ENCODE measurements at places on chromosomes 12 and 14.

DNA sequence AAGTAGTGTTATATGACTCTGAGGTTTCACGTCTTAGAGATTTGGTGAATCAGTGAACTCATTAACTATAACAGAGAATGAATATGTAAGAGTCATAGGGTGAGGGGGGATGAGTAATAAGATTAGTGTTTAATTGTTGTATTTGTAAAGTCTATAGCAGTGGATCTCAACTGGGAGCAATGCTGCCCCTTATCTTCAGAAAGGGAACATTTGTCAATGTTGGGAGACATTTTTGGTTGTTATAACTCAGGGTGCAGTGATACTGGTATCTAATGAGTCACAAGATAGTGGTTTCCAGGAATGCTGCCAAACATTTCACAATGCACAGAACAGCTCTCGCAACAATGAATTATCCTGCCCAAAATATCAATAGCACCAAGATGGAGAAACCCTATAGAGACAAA is 1193.7 kb downstream of the GALC start:
- no peak for DNase-seq

DNA sequence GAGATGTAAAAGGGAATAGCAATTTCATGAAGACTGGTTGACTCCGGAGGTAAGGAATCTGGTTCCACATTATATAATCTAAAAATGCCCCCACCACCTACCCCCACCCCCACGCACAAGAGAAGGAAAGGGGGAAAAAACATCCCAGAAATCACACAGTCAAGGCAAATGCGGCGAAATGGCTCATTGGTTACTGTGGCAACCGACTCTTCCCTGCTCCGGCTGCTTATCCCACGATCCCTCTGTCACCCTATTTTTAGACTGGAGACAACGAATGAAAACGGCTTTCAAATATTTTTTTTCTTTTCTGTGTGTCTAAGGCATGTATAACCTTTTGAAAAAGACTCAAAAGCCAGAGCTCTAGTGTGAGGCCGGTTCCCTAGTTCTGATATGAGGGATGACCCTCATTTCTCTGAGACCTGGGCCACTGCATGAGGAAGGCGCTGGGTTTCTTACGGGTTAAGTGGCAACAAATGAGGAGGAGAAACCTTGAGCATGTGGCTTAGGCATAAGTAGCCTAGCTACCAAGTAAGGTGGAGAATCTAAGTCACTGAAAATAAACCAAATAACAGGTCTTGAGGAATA is 148.3 kb upstream of the GRIN2B start:
- no peak for DNase-seq

DNA sequence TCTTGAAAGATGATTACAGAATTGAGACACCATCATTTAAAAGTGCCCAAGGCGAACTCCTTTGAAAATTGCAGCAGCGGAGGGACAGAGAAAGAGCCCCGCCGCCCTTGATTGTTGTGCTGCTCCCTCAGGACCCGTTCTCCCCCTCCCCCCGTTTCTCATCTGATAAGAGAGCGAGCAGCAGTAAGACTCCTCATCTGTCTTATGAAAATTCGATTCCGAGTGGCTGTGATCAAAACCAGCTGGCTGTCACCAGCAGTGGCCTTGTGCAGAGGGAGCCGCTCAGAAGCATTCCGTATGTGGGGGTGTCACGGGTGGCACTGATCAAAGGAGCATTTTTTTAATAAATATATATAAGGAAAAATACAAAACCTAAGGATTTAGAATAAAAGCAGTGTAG is 78.0 kb upstream of the GPATCH2L start:
- DNase-seq, result no peak

DNA sequence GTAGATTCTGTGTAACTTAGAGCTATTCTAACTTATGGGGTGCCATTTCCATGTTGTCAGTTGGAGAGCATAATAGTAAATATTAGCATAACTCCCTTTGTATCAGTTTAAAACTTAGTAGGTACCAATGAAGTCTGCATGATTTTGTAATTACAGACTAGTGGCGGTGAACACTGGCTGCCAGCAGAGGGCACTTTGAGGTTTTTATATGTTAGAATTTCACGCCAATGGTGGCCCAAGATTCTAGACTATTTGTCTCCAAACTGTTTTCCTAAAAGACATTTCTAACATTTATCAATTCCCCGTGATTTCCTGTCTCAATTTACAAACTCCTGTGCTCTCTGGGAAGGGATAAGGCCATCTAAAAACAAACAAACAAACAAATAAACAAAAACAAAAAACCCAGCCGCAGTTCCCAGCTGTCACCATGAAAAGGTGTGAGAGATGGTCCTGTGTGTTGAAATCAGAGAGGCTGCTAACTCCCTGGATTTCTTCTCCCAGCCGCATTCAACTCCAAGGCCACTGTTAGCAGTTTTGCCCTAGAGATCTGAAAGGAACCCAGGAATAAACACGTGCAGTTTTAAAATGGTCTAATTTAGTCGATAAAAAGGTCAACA is 57.6 kb downstream of the BRMS1L start:
- no peak for DNase-seq

GRCh38 chr12:49493900-49494299 is 44.9 kb upstream of the KCNH3 start:
- DNase-seq, result no peak

DNA sequence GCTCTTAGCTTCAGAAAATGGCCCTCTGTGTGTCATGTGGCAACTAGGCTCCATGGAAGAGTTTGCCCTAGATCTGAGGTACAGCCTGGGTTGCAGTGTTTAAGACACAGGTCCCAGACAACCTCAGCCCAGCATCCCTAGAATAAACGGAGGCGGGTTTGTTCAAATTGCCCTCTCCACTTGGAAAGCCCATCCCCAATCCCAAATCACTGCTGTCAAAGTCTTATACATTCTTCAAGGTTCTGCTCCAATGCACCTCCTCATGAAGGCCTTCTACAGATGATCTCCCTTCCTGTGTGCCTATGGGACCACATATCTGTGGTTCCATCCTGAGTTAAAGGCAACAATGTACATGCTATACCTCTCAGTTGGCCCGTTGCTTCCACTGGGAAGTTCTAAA is 289.8 kb downstream of the DPF3 start:
- no peak for DNase-seq

GRCh38 chr14:88463318-88463717 is 77.9 kb downstream of the SPATA7 start:
- DNase-seq, result no peak

GRCh38 chr12:45279931-45280830 is 64.3 kb downstream of the ANO6 start:
- no peak for DNase-seq

- DNase-seq, result no peak
Measured at GRCh38 chr14:96405677-96406076, 13.7 kb downstream of the AK7 start.

- no peak for DNase-seq
Measured at GRCh38 chr14:84864548-84865271, 665.2 kb upstream of the FLRT2 start.

DNA sequence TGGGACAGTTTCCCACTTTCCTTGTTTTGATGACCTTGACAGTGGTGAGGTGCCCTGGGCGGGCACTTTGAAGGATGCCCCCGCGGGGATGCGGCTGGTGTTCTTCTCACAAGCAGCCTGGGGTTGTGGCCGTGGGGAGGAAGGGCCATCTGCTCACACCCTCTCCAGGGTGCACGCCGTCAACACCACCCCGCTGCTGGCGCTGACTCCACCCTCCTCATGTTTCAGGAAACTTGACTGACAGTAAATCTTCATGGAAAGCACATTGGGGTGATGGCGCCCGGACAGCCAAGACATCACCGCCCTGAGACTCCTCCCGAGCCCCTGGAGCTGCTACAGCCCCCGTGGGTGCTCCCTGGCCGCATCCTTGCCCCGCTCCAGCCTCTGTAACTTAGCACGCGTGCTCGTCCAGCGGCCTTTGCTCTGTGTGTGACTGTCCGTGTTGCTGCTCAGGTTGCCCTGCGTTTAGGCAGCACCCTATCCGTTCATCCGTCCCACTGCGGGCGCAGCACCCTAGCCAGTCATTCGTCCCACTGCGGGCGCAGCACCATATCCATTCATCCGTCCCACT is 150.2 kb upstream of the C14orf180 start:
- no peak for DNase-seq

DNA sequence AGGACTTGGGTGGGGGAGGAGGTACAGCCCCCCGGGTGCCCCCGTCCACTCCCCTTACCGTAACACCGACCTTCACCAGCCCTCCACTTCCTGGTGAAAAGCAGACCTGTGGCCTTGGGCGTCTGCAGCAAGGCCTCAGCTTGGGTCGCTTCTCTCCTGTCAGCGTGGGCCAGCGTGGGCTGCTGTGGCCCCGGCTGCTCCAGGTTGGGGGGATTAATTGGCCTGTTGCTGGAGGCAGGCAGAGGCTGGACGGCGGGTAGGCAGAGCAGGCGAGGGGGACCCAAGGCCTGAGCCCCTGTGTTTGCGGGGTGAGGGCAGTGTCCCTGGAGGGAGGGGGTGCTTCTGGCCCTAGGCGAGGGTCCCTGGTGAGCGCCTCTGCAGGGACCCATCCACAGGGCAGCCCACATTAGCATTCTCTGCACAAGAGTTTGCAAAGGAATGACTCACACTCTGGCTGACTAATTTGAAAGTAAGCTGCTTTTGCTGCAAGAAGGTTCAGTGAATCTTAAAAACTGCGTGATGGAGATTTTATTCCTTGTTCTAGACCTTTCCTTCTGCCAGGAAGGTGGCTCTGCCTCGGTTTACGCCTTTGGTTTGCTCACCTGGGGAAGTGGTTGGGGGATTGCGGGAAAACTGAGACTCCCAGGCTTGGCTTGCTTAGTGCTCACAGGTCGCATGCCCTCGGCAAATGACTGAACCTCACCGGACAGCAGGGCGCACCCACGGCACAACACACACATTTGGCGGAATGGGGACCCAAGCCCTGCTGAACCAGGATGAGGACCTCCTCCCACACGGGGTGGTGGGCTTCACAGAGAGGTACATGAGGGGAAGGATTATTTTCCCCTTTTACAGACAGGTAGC is 37.9 kb upstream of the DLK1 start:
- no peak for DNase-seq

DNA sequence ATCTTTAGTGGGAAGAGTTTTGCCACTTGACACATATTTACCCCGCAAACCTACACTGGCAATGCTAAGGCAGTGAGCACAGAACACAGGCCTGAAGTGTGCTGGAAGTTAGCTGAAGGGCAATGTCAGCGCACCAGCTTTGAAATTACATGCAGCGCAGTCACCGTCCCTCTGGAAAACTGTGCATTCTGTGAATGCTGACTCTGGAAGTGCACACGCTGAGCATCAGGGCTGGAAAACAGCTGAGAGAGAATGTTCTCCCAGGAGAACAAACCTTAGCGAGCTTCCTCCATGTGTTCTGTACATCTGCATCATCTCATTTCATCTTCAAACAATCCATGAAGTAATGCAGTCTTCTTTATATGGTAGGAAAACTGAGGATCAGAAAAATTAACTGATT is 448.2 kb downstream of the NRXN3 start:
- no peak for DNase-seq

DNA sequence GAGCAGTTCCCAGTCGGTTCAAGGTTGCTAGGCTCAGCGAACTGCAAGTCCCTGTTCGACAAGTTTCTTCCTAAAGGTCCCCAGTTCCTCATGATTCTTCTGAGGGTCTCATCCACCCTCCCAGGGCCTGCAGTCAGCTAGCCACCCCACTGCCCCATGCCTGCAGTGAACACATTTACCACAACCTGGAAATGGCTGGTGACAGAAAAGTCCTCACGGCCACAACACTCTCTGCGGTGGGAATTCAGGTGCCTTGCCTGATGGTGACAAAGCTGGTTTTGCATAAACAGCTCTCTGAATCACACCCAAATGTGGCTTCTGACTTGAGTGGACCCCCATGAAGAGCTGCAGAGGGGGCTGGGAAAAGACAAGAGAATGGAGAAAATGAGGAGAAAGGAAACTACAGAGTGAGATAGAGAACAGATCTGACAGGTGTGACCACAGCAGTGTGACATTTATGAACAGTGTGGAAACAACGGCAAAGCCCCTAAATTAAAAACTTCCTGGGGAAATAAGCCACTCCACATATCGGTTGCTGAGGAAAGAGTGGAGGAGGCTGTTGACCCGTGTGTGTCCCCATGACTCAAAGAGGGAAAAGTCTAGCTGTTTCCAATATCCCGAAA is 1.3 kb upstream of the CD27 start:
- no peak for DNase-seq

GRCh38 chr12:131793243-131794022 is 34.8 kb upstream of the MMP17 start:
- DNase-seq, result no peak

GRCh38 chr14:65237941-65238340 is 135.6 kb upstream of the MAX start:
- no peak for DNase-seq

All from esophagus squamous epithelium (tissue), 5 donors.